Stimulated activated CD8-positive, alpha-beta memory T cell treated with anti-CD3 and anti-CD28 coated beads, Interleukin-15, amount 100 ng/mL, for 48 hours (primary cell): ENCODE measurements at places on chromosomes 1 and 21.
A peak's percentile ranks its signal among the peaks of the same experiment; 100 is the strongest.

GRCh38 chr1:173555651-173556305, 47.1 kb downstream of the SLC9C2 start:
- no peak for DNase-seq

DNA sequence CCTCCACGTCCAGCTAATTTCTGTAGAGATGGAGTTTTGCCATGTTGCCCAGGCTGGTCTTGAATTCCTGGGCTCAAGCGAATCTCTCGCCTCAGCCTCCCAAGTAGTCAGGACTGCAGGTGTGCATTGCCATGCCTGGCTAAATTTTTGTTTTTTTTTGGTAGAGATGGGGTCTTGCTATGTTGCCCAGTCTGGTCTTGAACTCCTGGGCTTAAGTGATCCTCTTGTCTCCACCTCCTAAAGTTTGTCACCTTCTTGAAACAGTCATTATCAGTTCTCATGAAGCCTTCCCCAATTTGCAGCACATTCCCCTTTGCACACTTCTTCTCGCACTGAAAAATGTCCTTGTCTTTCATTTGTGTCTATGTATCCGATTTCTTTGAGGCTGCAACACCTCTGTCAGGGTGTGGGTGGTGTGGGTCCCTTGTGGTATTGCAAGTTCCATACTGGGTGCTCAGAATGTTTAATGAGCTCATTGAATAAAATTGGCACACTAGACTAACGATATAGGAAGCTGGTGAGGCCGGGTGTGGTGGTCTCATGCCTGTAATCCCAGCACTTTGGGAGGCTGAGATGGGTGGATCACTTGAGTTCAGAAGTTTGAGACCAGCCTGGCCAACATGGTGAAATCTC, 2.9 kb upstream of the CORT start:
- no peak for DNase-seq

DNA sequence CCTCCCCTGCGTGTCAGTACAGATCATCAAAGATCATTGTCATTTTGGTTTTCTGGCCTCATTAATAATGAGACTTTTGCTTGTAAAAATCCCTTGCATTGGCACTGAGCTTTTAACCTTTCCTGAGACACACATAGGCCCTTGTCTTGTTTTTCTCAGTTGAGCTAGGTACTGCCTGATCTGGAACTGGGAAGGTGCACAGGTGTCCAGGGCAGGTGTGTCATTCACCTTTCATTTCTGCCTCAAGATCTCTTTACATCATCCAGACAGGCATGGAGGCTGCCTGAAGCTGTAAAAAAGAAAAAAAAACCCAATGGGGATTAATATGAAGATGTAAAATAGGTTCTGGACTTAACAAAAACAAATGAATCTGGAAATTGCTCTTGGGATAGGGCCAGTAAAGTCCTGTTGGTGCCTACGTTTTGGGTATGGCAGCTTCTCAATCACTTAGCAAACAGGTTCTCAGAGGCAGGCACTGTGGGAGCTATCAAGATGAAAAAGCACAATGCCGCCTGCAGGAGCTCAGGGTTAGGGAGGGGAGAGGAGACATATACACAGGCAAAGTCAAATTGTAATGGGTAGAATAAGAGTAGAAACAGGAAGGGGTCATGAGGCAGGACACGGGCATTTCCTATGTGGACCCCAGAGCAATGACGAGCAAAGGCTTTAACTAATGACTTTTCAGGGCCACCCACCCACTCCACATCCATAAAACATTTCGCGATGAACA, 1.0 kb upstream of the KCNC4 start:
- DNase-seq: no peak

DNA sequence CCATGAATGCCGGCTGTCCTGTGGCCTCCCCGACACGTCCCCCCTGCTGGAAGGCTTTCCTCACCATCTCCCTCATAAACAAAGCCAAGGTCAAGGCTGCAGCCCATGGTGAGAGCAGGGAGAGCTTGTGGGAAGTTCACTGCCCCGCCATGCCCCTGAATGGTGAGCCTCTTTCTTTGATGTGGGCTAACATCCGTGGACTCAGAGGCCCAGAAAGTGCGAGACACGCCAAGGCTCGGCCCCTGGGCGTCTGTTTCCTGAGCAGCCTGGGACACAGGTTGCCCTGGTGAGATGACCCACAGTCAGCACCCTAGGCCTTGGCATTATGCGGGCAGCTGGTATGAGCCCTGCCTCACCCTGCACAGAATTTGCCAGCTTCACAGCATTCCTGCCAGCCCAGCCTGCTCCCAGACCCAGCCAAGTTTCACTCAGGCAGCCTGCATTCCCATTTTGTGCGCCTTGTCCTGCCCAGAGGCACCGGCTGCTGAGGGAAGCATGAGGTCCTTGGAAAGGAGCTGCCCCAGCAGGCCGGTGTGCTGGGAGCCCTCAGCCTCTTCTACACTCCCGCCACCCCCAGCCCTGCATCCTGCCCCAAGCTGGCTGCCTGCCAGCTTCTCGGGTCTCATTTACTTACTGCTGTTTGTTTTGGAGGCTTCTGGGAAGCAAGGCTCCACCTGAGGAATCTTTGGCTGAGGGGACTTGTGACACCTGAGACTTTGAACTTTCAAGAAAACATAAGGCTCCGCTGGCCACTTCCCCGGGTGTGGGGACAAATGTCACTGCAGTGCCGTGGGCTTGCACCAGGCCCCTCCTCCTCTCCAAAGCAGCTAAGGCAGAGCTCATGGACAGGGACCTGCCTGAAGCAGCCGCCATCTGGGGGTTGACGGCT, 31.9 kb downstream of the NEK2 start:
- no peak for DNase-seq

- no peak for DNase-seq
Measured at GRCh38 chr1:168159251-168159650, 19.5 kb upstream of the TIPRL start.

DNA sequence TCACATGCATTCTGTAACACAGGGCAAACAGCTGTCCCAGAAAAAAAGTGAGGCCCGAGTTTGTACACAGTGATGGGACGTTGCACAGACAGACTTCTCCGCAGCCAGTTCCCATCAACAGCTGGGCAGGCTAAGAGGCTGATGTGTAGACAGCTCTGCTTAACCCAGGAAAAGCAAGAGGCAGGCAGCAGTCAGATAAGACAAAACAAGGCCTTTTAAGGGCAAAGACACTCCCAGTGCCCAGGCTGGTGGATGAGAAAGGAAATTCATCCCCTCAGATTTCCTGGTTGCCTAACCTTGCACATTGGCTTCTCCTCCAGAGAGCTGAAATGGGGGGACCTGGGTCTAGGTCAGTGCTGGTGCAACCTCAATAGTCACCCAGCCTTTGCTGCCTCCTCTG, 17.2 kb upstream of the PHLDA3 start:
- no peak for DNase-seq

GRCh38 chr1:247407180-247407616, 8.8 kb upstream of the NLRP3 start:
- peak; percentile 63 for DNase-seq

GRCh38 chr1:224507771-224508523, 73.3 kb upstream of the WDR26 start:
- DNase-seq: no peak

- no peak for DNase-seq
Measured at GRCh38 chr1:78051005-78051404, 5.2 kb downstream of the GIPC2 start.

GRCh38 chr1:108601708-108602410, 42.0 kb downstream of the EEIG2 start:
- no peak for DNase-seq

DNA sequence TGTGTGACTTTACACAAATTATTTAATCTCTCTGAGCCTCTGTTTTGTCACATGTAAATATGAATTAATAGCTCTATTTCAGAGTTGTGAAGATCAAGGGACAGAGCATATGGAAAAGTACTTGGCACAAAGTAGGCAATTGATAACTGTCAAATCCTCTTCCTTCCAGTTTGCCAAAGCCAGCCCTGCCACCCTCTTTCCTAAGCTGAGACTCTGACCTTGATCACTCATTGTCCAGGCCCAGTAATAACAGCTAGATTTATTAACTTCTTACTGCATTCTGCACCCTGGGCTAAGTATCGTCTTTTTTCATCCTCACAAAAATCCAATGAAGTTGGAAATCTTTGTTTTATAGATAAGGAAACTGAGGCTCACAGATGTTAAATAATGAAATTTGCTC, 70.8 kb upstream of the ATP1A1 start:
- DNase-seq: no peak

DNA sequence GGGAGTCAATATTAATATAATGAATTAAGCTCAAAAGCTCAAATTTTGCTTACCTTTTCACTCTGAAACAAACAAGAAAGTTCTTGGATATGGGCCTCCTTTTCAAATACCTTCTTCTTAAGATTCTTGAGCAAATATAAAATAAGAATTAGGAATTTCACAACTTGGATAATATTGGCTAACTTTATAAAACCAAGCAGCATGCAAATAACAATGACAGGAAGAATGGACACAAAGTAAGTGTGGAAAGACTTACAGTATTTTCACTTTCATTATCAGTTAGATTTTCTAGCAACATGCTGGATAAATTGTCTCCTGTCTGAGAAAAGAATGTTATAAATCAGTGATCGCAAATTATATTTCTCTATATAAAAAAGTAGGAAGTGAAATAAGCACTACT, 13.2 kb downstream of the ODF2L start:
- DNase-seq: no peak

DNA sequence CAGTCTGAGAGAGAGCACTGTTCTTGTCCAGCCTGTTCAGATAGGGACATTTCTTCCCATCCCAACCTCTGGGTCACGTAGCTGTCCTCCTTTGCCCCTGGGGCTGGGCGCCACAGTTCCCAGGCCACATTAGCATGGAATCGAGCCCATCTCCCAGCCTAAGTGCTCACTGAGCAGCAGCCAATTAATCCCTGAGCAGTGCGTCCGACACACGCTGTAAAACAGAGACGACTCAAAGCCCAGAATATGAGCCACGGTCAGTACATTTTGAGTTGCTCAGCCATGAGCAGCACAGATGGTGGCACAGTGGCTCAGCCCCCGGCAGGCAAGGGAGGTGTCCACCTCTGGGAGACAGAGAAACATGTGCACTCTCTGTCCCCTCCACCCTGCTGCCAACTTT, 267.4 kb downstream of the NPHP4 start:
- DNase-seq: no peak

DNA sequence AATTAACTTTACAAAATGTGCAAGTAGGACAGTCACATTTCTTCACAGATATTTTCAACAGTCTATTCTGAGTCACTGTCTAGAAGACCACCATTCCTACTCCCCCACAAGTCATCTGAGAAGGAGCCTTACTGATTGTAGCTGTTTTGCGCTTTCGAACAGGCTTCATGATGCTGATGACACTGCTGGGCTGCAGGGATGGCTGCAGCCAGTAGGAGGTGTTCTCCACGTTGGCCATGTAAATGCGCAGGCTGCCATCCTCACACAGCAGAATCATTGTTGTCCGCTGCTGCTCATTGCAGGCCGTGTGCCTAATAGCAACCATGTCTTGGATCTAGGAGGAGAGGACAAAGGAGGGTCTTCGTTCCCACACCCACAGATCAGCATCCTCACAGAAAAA, 56.9 kb downstream of the UBR4 start:
- DNase-seq: no peak
